NAMALWA (cell line): ENCODE measurements at places on chromosomes 16 and 17.

GRCh38 chr17:63672856-63673255 lies 27.1 kb downstream of the LIMD2 start:
- DNase-seq: no peak

- DNase-seq: no peak
Observed at GRCh38 chr17:9386401-9386800, 189.2 kb downstream of the STX8 start.

DNA sequence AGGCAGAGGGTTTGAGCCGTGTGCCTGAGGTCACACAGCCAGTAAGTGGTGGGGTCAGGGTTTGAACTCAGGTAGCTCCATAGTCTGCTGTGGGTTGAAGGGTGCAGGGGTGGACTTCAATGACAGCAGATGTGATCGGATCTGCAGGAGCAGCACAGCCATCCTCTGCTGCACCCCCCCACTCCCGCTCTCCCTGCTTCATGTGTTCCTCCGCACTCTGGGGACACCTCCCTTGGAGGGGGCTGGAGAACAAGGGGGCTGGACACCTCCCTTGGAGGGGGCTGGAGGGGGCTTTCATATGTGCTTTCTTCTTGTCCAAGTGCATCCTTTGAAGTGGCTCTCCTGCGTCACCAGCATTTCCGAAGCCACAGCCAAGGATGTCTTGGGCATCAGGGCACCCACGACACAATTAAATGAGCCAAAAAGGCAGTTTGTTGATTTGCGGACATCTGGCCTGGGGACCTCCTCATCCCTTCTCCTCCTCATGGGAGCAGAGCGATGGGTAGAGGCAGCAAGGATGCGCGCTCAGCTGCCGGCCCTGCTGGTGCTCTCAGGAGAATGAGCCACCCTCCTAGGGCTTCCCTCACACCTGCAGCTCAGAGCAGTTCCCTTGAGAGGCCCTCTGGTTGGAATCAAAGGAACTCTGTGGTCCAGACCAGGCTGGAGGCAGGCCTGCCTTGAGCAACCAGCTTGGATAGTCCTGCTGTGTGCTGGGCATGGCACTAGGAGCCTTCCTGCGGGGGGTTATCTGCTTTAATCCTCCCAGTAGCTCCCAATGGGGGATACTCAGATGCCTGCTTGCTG lies 26.2 kb downstream of the WSCD1 start:
- DNase-seq: no peak

- no peak for DNase-seq
Observed at GRCh38 chr16:20683812-20684211, 13.7 kb downstream of the ACSM1 start.

- DNase-seq: peak; percentile 96
Observed at GRCh38 chr16:68257251-68257905, 6.9 kb upstream of the SLC7A6 start.

- DNase-seq: no peak
Observed at GRCh38 chr17:32741381-32741780, 135.5 kb downstream of the MYO1D start.

DNA sequence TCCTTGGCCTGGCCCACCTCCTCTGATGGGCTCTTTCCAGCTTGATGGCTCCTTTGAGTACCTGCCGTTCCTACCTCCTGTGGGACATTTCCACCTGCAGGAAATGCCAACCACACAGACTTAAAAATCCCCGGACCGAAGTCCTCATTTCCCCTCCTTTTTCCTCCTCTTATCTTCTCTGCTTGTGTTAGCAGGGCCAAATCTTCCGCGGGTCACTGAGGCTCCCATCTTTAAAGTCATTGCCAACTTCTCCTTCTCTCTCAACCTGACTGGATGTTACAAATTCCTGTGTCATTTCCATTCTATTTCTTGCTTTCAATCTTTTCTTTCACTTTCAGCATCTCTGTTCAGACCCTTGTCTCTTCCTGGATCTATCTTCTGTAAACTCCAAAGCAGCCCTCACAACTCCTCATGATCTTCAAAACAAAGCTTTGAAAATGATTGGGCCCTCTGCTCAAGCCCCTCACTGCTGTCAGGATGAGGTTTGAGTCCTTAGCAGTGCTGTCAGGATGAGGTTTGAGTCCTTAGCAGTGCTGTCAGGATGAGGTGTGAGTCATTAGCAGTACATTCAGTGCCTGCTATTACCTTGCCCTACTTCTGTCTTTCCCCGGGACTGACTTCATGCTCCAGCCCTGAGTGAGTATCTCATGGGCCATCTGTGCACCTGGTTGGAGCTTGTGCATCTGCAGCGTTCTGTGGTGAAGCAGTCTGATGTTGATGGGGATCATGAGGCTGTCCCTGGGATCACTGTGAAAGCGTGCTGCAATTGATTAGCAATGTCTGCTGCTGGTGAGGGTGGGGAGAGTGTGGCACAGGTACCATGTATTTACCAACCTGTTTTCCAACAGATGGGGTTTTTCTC lies 100.1 kb downstream of the IRF8 start:
- no peak for DNase-seq

GRCh38 chr17:41339571-41340172 lies 11.0 kb downstream of the KRT33A start:
- DNase-seq: no peak

DNA sequence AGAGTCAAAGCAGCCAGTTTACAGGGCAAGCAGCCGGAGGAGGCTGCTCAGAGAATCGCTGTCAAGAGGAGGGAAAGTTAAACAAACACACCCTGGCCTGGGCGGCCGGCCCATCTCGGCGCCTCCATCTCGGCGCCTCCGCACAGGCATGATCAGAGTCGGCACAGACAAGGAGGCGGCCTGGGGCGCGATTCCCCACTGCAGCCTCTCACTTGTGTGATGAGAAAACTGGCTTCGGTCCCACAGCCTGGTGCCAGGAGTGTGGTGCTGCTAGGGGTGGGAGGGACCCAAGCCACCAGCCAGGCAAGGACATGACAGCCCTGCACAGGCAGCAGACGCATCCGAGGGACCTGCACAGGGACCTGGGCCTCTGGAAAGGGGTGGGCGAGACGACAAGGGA lies 17.7 kb downstream of the SLC38A10 start:
- no peak for DNase-seq

DNA sequence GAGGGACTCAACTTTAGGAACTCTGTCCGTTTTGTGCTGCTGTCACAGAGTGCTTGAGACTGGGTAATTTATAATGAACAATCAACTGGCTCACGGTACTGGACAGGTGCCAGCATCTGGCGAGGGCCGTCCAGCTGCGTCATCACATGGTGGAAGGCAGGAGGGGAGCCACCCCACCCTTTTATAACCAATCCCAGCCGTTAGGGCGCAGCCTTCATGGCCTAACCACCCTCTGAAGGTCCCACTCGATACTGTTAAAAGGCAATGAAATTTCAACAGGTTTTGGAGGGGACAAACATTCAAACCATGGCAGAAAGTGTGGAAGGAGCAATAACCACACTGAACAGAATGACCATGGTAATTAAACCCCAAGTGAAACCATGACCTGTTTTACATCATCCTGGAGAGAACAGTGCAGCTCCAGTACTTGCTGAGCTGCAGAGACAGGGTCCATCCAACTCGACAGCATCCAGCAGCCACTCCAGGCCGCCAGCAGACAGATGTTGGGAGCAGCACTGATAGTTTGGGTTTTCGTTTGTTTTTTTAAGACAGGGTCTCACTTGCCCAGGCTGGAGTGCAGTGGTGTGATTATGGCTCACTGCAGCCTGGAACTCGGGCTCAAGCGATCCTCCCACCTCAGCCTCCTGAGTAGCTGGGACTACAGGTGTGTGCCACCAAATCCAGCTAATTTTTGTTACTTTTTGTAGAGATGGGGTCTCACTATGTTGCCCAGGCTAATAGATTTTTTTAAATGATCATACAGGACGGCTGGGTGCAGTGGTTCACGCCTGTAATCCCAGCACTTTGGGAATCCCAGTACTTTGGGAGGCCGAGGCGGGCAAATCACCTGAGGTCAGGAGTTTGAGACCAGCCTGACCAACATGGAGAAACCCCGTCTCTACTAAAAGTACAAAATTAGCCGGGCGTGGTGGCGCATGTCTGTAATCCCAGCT lies 11.0 kb downstream of the CHMP6 start:
- DNase-seq: no peak

DNA sequence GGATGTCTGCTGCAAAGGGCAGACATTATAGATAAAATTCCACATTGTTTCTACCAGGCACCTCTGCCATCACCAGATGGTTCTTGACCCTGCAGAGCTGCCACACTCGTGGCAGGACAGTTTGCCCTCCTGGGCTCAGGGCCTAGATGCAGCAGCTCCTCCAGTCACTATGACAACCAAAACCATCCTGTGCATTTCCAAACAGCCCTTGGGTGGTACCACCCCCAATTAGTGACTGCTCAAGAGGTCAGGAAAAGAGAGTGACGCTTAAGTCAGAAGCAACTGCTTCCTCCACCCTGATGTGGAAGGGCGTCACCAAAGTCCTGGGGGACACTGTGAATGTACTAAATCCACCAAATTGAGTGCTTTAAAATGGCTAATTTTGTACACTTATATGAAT lies 109.2 kb downstream of the C16orf95 start:
- DNase-seq: no peak

DNA sequence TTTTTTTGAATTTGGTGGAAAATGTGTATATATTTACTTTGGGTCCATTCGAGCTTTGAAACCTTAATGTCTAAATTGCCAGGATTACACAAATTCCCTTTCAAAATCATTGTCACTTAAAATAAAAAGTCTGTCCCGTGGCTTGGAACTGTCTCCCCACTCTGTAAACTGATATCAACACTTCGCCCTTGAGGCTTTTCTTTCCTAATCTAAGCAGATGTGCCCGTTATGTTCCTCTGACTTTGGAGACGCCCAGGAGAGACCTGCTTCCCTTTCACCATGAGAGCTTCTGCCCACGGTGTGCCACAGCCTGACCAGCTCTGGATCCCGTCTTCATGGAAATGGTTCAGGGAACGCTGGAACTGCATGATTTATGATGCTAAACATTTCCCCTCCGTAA lies 151.3 kb downstream of the C16orf95 start:
- DNase-seq: no peak

DNA sequence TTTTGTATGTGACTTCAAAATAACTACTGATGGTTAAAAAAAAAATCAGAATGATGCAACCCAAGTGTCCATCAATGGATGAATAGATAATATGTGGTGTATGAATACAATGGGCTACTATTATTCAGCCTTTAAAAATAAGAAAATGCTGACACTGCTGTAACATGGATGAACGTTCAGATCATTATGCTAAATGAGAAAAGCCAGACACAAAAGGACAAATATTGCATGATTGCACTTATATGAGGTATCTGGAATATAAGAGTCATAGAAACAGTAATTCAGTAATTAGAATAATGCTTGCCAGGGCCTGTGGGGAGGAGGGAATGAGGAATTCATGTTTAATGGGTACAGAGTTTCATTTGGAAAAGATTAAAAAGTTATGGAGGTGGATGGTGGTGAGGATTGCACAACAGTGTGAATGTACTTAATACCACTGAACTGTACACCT lies 25.4 kb downstream of the TENT4B start:
- no peak for DNase-seq

GRCh38 chr17:57466017-57466471 lies 209.7 kb downstream of the MSI2 start:
- no peak for DNase-seq

GRCh38 chr17:50414808-50415207 lies 11.2 kb upstream of the ACSF2 start:
- no peak for DNase-seq

DNA sequence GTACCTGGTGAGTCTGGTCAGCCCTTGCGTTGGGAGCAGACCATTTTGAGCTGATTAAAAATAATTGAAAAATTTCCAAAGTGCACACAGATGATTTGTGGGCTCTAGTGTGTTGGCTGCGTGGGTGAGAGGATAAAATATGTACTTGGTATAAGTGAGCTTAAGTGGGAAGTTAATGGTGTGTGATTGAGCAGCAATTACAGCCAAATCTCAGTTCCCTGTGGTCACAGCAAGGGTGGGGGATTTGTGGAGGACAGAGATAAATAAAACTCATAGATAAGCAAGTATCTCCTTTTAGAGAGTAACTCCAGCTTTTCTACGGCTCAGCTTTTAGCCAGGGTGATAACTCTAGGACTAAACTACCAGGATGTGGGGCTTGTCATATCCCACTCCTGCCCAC lies 390.4 kb downstream of the UTP18 start:
- no peak for DNase-seq

DNA sequence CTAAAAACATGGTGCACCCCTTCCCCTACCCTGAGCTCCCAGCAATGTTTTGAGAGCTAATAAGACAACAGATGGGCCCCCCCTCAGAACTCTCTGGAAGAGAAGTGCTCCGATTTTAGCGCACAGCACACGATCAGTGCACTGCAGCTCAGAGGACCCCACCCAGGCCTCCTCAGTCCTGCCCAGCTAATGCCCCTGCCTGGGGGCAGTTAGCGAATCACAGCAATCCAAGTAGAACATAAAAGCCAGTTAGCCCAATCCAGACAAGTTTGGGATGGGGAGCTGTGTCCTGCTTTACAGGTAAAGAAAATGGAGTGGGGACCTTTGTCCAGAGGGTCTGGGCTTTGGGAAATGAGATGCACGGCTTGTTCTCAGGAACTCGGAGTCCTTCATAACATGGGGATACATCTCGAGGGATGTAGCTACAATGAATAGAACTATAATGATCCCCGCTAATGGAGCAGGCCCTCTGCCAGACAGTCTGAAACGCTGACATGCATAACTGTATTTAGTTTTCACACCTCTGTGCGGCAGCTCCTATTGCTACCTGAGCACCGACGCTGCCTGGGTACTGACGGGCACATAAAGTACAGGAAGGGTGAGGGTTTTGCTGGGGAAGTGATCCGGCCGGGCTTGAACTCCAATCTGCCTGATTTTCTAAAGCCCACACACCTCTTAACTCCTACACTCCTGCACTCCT lies 29.7 kb upstream of the CDC42EP4 start:
- DNase-seq: no peak

DNA sequence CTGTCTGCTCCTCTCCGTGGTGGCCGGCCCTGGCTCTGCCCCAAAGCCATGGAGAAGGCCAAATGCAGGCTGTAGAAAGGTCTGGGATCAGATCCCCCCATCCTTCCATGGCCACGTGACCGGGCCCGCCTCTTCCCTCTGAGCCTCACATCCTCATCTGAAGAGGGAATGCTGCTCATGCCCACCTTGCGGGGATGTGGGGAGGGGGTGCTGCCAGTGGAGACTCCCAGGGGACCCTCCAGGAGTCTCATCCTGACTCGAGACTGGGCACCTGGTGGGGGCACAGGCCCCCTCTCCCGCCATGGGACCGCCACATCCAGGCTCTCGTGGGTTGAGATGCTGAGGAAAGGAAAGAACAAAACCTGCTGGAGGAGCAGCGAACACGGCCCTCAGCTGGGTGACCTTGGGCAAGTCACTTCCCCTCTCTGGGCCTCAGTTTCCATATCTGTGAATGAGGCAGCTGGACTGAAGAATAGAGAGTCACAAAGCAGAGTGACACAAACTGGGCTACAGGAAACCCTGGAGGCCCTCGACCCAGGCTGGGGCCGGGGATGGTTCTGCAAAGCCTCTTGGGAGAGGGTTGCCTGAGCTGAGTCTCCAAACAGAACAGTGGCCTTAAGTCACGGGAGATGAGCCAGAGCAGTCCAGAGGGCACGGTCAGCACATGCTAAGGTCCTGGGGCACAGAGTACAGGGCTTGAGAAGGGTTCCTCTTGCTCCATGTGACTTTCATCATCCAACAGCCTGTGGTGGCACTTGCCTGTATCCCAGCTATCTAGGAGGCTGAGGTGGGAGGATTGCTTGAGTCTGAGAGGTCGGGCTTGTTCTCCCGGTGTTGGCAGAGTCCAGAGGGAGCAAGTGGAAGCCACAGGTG lies 30.1 kb downstream of the SOCS1 start:
- no peak for DNase-seq

- DNase-seq: no peak
Observed at GRCh38 chr17:5003214-5003867, 5.6 kb downstream of the KIF1C start.

GRCh38 chr17:30477774-30478115 lies 537 bp downstream of the GOSR1 start:
- peak; percentile 46 for DNase-seq
